ENCODE measurements at places on chromosomes 6 and 20.

GRCh38 chr6:155374681-155375080, 60.4 kb upstream of the TFB1M start:
- no peak for DNase-seq

DNA sequence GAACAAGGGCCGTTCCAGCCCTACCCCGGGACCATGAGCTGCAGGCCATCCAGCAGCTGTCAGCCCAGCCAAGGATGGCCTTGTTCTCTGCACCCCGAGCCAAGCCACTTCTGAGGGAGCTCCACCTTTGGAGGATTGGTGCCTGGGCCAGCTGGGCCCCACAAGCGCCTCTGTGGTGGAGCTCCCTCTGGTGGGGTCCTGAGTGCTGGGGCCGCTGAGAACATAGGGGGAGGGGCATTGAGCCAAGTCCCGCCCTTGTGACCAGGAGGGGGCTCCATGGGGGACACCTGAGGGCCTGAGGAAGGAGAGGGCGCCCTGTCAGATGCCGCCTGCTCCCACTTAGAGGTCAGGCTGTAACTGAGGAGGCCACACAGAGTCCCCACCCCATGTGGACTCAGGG, 43.2 kb downstream of the YTHDF1 start:
- DNase-seq, result no peak

DNA sequence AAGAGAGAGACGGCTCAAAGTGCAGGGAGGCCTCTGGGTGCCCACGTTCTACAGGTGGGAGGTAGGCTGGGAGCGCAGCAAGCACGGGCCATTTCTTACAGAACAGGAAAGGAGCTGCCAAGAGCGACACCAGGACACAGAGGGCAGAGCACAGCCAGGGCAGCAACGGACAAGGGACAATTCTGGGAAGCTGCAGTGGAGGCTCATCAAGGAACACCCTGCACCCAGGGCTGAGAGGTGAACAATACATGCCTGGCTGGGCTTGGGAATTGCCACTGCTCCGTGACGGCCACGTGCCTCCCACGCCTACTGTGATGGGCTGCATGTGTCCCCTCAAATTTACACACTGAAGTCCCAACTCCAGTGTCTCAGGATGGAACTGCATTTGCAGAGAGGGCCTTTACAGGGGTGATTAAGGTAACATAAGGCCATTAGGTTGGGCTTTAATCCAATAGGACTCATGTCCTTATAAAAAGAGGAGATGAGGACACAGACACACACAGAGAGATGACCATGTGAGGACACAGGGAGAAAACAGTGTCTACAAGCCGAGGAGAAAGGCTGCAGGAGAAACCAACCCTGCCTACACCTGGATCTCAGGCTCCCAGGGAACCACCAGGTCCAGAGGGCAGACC, 13.6 kb downstream of the SERPINB6 start:
- no peak for DNase-seq

GRCh38 chr6:164097551-164098398, 683.3 kb downstream of the QKI start:
- peak; percentile 83 for DNase-seq

DNA sequence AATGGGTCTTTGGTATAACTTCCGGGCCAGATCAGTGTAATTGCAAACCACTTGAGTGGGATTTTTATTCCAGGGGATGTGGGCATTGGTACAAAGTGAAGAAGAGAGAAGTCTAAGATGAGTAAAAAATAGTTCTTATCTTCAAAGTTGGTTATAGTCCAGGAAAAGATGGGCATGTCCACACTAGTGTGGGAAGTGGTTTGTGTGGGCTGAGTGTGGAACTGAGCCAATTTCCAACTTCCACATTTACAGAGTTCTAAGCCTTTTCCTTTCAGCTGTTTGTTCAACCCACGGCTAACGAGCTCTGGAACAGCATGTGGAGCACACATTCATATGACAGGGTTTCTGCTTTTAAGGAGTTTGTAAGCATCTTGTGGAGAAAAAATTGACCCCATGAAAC, 72.3 kb upstream of the IFNGR1 start:
- DNase-seq, result peak; percentile 46

DNA sequence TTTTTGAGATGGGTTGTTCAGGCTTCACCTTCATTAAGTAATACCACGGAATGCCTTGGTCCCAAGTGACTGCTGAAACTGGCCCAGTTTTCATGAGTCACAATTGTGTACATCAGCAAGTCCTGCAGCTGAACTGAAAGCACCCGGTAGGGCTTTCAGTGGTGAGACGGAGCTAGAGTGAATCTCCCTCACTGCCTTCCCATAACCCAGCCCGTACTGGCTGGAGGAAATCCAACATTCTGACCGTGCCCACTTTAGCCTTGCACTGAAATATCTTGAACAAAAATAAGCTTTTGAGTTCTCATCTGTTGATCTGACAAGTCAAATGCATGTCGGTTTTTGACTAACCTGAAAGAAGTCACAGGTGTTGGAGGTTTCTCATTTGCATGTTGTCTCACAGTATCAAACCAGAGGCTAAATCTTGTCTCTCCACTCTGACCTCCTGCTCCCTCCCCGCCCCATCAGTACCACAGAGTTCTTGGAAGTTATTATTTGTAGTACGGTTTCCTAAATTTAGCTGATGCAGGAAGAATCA, 35.9 kb downstream of the DUSP22 start:
- DNase-seq, result peak; percentile 78

GRCh38 chr6:162306616-162307015, 420.9 kb downstream of the PRKN start:
- DNase-seq, result no peak

DNA sequence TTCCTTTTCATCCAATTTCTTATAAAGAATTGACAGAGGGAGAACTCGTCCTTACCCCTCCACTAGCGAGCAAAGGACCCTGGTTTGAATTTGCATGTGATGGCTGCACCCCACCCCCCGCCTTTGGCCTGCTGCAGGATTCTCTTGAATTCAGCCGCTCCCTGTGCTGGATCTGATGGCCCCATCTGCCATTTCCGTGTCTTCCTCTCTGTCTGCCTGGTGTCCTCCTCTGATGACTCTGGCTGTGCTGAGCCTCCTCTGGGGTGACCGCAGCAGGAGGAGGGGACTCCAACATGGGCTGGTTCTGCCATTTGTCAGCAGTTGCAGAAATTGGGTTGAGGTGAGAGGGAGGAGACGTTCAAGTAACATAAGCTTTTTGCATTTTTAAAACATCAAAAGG, 188.8 kb downstream of the DLL1 start:
- no peak for DNase-seq

GRCh38 chr20:655726-656624, 3.0 kb upstream of the SRXN1 start:
- DNase-seq, result no peak

- no peak for DNase-seq
These were observed 11.0 kb upstream of the BLOC1S5 start for GRCh38 chr6:8075185-8075584.

DNA sequence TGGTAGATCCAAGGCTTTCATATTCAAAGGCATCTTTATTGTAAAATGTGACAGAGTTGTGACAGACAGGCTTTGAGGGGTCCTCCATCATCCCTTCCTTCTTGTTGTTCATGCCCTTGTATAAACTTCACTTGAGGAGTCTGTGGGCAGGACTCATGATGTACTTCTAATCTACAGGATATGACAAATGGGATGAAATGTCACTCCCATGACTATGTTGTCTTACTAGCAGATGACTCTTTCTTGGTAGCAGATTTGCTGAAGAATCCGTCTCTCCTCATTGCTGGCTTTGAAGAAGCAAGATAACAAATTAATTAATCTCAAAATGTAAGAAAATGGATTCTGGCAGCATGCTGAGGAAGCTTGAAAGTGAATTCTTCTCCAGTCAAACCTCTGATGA, 566.1 kb downstream of the TFAP2B start:
- no peak for DNase-seq

DNA sequence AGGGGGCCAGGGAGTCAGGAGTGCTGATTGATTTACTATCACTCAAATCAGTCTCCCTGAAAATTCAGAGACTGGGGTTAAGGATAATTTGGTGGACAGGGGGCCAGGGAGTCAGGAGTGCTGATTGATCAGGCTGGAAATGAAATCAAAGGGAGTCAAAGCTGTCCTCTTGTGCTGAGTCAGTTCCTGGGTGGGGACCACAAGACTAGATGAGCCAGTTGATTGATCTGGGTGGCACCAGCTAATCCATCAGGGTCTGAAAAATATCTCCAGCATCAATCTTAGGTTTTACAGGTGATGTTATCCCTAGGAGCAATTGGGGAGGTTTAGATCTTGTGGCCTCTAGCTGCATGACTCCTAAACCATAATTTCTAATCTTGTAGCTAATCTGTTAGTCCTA, 6.1 kb upstream of the AFG1L start:
- no peak for DNase-seq

DNA sequence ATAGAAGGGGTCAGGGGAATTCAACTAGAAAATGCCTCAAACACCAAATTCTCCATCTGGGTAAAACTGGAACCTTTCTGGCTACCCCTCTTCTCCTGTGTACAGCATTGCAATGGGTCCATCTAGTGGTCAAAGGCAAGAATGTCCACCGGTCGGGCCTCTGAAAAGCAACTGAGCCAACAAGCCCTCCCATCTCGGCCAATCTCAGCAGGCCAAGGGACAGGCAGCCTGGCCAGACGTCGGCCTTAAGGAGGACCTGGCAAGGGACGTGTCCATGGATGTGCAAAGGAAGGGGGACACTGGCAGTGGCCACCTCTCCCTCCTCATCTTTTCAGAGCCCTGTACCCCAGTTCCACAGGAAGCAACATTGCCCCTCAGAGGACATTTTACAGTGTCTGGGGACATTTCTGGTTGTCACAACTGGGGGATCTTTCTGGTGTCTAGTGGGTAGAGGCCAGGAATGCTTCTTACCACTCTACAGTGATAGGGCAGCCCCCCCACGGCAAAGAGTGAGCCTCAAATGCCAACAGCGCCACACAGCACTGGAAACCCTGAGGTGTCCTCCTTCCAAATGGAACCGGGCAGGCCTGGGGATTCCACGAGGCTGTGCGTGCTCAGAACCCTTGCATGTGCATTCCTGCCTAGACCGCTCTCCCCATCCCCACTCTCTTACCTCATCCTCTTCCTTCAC, 99.8 kb upstream of the FOXA2 start:
- peak; percentile 57 for DNase-seq

- DNase-seq, result no peak
These were observed 6.1 kb upstream of the PRSS16 start for GRCh38 chr6:27241443-27241842.

DNA sequence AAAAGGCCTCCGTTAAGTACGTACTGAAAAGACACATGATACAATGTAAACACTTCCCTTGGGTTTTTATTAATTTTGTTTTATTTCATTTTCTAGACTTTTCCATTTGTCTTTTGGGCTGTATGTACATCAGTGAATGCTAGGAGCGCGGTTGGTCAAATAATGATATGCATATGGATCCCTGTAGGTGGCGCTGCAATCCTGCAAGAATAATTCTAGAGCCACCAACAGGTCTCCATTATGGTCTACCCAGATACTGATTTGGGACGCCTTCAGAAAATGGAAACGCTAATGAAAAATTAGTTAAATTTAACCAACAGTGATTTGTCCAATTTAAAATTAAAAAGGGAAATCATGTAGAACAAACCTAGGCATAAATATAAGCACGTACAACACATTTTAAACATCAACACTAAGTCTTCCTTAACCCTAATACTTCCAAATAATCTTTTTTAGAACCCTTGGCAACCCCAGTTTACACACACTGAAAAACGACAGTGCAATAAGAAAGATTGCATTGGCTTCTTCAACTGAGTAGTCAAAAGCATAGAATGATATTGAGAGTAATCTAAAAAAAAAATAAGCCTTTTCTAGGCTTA, 433.5 kb downstream of the RFPL4B start:
- peak; percentile 84 for DNase-seq

GRCh38 chr6:160367798-160368547, 19.8 kb downstream of the SLC22A3 start:
- DNase-seq, result no peak

Data from EL (cell line).